ENCODE measurements at places on chromosomes 6 and 20.
A peak's percentile ranks its signal among the peaks of the same experiment; 100 is the strongest.

DNA sequence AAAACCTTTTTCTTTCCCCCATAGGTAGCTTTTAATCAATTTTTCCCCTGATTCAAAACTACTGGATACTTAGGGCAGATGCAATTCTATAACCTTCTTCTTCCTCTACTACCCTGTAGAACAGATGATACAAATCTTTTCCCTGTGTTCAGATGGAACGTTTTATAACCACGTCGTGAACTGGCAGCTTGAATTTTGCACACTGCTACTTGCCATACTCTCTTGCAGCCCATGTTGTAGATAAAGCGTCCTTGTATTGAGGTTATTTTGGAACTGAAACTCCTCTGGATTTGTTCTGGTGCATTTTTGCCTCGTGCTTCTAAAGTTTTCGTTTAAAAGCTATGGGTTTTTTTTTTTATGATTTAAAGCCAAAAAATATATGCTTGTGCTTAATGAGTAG lies 440.2 kb downstream of the RFPL4B start:
- DNase-seq, result no peak

- DNase-seq, result no peak
Measured at GRCh38 chr6:27280064-27280539, 32.0 kb downstream of the POM121L2 start.

DNA sequence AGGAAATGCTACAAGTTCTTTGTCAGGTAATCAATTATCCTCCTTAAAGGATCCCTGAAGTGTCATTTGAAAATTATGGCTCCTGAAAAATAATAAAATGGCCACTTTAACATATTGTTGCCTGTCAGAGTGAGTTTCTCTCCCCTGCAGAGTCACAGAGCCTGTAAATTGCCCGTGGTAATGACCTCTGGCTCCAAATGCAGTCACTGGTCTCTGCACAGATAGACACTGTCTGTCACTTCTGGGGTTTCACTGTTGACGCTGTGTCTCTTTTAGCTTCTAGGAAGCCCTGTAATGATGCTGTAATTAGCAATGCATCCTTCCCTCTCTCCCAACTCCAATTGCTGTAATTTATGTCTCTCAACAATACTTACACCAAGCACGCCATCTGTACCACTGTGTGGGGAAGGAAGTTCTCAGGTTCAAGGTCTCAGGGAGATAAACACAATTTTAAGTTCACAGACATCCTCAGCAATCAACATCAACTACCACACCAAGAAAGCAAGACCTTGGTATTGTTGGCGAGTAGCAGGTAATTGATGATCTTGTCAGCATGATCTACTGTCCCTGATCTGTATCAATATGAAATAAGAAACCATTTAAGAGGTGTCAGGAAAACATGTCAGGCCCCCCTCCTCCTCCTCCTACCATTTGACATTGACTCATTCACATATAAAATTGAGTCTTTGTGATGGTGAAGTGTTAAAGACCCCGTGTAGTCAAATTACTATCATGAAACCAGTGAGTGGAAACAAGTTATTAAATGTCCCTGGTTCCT lies 91.2 kb upstream of the SULF2 start:
- no peak for DNase-seq

DNA sequence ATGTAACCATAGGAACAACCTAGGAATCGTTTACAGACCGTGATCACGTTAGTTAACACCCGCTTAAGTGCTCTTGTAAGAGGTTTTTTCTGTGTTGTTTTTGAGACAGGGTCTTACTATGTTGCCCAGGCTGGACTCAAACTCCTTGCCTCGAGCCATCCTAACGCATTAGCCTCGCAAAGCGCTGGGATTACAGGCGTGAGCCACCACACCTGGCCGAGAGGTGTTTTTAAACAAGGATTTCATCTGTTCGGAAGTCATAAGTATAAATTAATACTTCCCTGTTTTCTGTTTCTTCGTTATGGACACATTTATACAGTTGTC lies 727 bp downstream of the MRS2 start:
- no peak for DNase-seq

DNA sequence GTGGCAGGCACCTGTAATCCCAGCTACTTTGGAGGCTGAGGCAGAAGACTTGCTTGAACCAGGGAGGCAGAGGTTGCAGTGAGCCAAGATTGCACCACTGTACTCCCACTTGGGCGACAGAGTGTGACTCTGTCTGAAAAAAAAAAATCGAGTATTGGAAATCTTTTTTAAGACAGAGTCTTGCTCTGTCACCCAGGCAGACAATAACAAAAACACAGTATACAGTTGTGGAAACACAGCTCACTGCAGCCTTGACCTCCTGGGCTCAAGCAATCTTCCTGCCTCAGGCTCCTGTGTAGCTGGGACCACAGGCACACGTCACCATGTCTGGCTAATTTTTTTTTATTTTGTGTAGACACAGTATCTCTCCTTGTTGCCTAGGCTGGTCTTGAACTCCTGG lies 15.0 kb downstream of the NANP start:
- no peak for DNase-seq

GRCh38 chr6:53794720-53795339 lies at the start of gene LRRC1:
LRRC1 (plus strand) TSS chr6:53795005; CDS start chr6:53795257, 252 bp downstream.
- DNase-seq, result peak; percentile 84

GRCh38 chr20:58547623-58548475 lies 32.6 kb upstream of the APCDD1L start:
- no peak for DNase-seq

- DNase-seq, result no peak
Measured at GRCh38 chr6:123458218-123458617, 178.5 kb downstream of the TRDN start.

GRCh38 chr6:132995432-132995831 lies 181.1 kb downstream of the RPS12 start:
- no peak for DNase-seq

GRCh38 chr20:51393571-51393970 lies 148.9 kb downstream of the NFATC2 start:
- no peak for DNase-seq

DNA sequence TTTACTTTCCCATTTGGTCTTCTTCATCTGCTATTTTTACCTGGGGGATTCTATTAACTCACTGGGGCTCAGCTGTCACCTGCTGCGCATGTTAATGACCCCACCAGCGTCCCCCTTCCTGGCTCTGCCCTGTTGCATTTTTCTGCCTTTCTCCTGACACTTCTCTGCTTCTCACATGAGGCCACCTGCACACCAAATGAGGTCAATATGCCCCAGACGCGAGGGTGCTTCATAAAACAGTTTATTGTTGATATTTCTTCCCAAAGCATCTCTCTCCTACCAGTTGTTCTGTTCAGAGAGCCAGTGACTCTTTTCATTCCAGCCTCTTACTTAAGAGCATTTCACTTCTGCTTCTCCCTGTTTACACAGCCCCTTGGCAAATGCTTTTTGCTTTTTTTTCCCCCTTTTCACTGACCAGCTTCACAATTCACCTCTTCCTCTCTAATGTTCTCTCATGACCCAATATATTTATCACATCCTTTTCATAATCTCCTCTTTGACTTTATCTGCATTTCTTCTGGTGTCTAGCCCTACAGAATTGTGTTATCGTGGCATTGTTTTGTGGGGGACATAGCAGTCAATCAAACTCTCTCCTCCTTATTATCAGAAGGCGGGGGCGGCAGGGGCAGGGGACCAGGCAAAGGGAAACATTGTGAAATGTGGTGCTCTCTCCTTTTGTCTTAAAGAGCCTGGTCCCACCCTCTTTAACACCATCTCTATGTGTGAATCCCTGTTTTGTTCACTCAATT lies 545.8 kb upstream of the CITED2 start:
- no peak for DNase-seq

DNA sequence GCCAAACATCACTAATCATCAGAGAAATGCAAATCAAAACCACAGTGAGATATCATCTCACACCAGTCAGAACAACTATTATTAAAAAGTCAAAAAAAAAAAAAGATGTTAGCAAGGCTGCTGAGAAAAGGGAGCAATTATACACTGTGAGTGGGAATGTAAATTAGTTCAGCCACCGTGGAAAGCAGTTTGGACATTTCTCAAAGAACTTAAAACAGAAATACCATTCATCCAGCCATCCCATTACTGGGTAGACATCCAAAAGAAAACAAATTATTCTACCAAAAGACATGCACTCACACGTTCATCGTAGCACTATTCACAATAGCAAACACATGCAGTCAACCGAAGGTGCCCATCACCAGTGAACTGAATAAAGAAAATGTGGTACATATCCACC lies 213.9 kb downstream of the TTLL2 start:
- no peak for DNase-seq

Measured in COR-L47 (cell line).